ENCODE measurements at places on chromosomes 11 and 22.
A peak's percentile ranks its signal among the peaks of the same experiment; 100 is the strongest.

DNA sequence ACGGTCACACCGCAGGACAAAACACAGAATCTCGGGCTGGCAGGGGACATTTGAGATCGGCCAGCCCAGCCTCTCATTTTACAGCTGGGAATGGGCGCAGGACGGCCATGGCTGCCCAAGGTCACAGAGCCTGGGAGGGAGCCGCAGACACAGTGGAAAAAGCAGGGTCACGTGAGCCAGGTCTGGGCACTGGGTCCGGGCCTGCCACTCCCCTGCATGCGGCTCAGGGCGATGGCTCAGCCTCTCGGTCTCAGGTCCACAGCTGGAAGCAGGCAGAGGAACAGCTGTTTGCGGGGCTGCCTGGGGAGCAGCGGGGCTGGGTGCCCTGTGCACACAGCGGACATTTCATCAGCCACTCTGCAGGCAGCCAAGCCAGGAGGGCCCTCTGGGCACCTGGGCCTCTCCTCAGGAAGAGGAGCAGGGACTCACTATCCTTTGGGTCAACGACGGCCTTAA lies 10.4 kb upstream of the PPARA start:
- DNase-seq = peak; percentile 13

DNA sequence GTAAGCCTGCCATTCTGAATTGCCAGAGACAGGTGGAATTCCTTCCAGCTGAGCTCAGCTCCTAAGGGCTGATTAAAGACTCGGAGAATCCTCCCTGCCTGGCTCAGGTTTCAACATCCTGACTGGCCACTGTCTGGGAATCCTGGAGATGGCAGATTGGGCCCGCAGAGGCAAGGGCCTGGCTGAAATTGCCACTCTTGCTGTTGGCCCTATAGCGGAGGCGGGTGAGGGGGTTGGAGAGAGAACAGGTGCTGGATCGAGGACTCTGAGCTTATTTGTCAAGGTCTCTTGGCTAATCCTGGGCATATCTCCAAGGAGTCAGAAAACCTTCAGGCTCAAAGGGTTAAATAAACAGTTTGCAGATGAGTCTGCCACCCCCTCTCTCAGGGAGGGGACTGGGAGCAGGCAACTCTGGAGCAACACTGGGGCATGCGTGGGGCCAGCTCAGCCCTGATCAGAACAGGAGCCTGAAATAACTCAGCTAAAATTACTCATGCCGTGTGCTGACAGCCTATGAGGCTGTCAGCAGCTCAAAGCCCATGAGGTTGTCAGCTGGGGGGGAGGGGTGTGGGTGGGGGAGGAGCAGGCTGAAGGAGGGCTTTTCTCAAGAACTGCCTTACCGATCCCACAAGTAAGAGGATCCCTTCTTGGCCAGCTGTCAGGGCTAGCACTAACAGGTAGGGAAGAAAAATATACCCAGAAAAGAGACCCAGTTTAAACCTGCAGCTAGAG lies 14.7 kb upstream of the MFRP start:
- DNase-seq = no peak

GRCh38 chr11:6625156-6625831 lies 6.1 kb upstream of the TPP1 start:
- DNase-seq = no peak

DNA sequence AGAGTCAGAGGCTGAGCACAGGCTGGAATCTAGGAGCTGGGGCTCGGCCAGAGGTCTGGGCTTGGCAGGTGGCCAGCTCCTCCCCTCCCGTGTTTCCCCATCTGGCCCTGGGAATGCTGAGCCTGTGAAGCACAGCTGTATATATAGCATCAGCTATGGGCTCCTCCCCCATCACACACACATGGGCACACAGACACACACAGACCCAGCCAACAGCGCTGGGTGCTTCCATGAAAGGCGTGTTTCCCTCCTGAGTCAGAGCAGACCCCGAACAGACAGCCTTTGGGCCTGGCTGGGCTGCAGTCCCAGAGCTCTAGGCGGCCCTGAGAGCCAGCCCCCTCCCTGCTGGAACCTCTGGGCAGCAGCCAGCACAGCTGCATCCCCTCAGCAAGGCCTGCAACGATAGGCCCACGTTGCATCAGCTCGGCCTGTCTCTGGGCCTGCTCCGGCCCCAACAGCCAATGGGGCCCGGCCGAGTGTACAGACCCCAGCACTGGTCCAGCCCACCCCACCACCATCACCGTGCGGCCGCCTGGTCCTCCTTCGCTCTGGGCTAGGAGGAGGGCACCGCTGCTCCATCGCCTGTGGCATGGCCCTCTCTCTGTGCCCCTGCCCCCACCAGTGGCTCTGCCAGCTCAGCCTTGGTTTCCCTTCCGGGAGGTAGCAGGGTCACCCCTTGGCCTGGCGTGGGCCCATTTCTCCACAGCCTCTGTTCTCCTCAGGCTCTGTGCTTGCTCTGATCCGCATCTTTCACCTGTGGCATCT lies 7.6 kb upstream of the SERPINH1 start:
- peak; percentile 36 for DNase-seq

- DNase-seq = no peak
Observed at GRCh38 chr22:36465232-36466021, 16.0 kb downstream of the TXN2 start.

DNA sequence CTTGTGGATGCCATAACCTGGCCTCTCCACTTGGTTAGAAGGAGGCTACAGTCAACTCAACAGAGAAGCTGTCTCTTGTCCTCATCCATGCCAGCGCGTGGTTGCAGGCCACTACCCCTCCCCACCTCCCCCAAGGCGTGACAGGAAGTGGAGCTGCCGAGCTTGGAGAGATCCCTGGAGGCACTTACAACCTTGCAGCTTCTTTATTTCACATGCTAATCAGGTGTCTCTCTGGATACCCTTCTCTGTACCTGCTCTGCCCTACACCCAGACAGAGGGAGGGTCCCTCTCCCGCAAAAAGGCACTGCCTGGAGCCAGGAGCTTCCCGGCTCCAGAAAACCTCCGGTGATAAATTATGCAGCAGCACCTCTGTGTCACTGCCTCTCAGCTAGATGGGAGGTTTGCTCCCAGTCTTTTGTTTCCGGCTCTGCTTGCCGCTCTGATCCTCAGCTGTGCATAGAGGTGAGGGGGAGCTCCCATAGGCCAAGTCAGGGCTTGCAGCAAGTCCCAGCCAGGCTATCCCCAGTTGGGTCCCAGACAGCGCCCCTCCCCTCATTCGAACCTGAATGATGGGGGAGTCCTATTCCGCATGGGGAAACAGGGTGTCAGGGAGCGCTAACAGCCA lies 5.7 kb downstream of the LRP4 start:
- DNase-seq = peak; percentile 69

- DNase-seq = peak; percentile 15
Observed at GRCh38 chr11:2121227-2122130, 17.7 kb downstream of the IGF2 start.

DNA sequence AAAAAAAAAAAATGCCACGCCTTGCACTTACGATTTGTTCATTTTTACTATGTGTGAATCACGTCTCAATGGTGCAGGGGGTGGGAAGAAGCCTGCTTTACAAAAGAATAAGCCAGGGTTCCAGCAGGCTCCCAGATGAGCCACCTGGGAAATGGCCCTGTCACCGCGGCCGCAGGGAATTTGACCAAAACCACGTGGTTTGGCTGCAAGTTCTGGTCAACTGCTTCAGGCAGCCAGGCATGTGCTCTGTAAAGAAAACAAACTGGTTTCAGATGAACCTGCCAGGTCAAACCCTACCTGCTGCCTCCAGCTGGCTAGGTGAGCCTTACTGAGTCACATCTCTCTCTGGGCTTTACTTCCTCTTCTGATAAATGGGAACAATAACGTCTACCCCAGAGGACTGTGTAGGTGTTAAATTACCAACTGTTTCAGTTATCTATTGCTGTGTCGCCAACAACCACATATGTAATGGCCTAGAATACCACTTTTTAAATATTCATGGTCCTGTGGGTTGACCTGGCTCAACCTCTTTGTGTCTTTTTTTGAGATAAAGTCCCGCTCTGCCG lies 30.5 kb upstream of the GCAT start:
- no peak for DNase-seq

GRCh38 chr11:120186774-120187591 lies 23.8 kb upstream of the OAF start:
- DNase-seq = no peak

GRCh38 chr11:93407777-93408401 lies 77.3 kb downstream of the DEUP1 start:
- no peak for DNase-seq

DNA sequence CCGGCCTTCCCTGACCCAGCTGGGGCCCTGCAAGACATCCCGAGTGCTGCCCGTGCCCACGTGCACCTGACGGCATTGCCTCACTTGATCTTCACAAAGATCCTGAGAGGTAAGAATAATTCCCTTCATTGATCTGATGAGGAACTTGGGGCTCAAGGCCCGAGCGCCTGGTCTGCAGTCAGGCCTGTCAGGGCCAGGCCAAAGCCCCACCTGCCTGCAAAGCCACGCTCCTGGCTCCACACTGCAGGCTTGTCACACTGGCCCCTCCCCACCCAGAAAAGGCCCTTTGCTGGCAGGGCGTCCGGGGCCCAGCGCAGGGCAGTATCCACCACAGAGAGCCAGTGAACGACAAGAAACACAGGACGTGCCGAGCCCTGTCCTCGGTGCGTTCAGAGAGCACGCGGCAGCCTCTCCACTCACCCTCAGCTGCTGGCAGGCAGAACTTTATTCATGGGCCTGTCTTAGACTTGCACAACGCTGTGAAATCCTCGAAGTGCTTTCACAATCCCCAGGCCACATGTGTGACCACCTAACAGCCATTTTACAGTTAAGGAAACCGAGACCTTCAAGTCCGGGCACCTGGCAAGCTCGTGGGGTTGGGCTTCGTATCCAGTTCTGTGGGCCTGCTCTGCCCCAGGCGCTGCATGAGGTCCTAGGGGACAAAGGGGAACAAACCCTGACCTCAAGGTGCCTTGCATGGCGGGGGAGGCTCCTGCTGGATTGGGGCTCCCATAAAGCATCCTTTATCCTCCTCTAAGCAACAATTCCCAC lies 14.8 kb downstream of the KIAA0930 start:
- DNase-seq = no peak

- DNase-seq = no peak
Observed at GRCh38 chr11:15577519-15577918, 462.8 kb downstream of the INSC start.

GRCh38 chr11:130915603-130916237 lies 559 bp downstream of the SNX19 start:
- DNase-seq = no peak

DNA sequence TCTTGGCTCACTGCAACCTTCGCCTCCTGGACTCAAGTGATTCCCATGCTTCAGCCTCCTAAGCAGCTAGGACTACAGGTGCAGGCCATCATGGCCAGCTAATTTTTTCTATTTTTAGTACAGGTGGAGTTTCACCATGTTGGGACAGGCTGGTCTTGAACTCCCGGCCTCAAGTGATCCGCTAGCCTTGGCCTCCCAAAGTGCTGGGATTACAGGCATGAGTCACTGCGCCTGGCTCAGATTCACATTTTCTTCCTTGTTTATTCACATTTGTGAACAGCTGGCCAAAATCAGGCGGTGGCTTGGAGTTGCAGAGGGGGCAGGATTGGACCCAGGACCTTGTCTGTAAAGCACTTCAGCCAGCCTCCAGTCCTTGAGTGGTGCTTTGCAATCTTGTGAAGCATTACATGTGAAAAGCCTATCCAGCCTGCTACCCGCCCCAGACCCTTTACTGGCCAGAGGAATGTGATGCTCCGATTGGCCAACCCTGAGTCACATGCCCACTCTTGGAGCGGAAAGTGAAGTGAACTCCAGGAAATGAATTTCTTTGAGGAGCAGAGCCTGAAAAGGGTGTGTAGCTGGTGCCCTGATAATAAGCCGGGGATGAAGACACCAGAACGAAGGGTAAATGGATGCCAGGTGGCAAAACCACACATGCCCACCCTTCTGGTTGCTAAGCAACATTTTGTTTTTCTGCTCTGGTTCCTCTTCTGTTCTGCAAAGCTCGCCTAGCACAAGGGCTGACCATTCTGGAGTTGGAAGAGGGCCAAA lies 62.6 kb upstream of the PTPRJ start:
- no peak for DNase-seq

- peak; percentile 59 for DNase-seq
Observed at GRCh38 chr22:39556970-39557841, 13.3 kb upstream of the CACNA1I start.

- DNase-seq = no peak
Observed at GRCh38 chr11:94330789-94331188, 26.4 kb downstream of the IZUMO1R start.

GRCh38 chr11:70420008-70420464 lies 21.7 kb downstream of the CTTN start:
- no peak for DNase-seq

GRCh38 chr22:50284479-50284878 lies 14.3 kb upstream of the MAPK11 start:
- no peak for DNase-seq

DNA sequence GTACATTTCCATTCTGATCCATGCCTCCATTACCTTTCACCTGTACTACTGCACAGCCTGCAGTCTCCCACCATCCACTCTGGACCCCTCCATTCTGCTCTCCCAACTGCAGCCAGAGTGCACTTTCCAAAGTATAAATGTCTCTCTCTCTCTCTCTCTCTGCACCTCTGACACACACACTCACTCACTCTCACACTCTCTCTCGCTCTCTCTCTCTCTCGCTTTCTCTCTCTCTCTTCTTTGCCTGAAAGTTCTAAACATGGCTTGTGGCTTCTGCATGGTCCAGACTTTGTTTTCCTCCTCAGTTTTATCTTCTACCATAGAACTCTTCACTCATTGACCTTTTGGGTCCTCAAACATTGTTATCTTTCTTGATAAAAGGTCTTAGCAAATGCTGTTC lies 76.6 kb downstream of the WNT11 start:
- no peak for DNase-seq

All from glutamatergic neuron (in vitro differentiated cells).